Kidney glomerular epithelial cell (primary cell): ENCODE measurements at places on chromosomes 3 and 15.

DNA sequence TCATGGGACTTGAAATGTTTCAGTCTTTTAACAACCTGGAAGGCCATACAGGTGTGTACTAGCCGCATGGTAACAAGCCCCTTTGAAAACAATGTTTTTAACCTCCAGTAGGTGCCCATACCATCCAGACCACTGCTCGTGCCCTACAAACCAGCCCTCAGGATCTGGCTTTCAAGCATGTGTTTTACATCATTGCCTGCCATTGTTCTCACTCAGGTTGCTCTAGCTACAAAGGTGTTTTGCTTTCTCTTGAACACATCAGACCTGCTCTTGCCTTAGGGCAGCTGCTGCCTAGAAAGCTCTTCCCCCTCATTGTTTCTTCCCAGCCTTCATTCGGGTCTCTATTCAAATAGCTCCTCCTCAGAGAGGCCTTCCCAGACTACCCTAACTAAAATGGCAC lies 32.3 kb upstream of the MAP3K13 start:
- DNase-seq = no peak

DNA sequence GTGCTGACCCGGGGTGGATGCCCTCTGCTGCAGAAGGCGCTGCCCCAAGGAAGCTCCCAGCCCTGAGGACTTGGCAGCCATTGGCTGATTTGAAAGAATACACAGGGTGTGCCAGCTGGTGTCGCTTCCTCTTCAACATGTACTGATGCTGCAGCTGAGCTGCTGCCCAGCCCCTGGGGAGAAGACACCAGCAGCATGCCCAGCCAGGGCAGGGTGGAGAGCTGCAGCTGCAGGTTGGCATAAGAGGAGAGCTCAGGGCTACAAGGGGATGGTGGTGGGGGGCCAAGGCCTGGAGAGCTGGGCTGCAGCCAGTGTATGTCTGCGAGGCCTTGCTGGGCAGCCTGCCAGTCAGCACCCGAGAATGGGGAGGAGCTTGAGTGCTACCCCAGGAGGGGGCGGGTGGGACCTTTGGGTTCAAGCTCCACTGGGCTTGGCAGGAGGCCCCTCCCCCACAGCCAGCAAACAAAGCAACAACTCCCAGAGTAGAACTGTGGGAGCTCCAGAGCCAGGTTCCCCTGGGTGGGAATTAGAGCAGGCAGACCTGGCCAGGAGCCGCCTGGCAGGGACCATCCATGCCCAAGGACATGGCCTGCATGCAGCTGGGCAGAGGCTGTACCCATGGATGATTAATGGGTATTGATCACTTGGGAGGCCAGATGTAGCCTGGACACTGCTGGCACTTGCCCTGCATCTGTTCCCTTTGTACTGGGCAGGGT lies 9.2 kb upstream of the SEMA4B start:
- peak; percentile 61 for DNase-seq

DNA sequence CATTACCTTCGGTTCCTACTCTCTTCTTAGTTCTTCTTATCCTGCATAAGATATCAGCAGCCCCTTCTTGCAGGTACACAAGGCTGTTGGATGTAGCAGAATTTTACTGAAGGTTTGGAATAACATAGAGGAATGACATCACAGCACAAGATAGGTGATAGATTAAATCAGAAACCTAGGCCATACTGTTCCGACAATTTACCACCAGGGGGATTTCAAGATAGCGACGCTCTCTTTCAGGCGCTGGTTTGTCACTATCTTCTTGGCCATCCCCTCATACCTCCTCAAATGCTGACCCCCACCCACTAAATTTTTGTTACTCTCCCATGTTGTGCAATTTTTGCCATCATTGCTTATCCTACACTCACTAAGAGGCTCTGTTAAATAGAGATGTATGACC lies 3.5 kb downstream of the SIDT1 start:
- no peak for DNase-seq

DNA sequence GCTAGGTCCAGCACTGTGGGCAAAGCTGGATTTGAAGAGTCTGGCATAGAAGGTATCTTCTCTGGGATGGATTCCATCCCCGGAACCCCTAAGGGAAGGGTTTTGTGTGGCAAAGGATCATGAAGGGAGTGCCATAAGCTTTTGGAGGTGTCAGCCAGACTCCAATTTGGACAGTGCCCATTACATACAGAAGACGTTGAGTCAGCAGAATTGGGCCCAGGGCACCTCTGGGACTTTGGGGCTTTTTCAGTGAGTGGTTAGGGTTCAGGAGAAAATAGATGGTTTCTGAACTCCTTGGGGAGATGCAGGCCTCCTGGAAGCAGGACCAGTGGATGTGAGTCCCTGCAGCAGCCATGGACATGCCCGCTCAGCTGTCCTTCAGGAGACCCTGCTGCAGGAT lies 34.6 kb upstream of the XCR1 start:
- no peak for DNase-seq

GRCh38 chr15:56320316-56320715 lies 44.9 kb upstream of the TEX9 start:
- DNase-seq = no peak

GRCh38 chr3:177721864-177722785 lies 524.8 kb upstream of the TBL1XR1 start:
- no peak for DNase-seq

GRCh38 chr15:63870487-63871209 lies 36.9 kb upstream of the HERC1 start:
- DNase-seq = peak; percentile 75

DNA sequence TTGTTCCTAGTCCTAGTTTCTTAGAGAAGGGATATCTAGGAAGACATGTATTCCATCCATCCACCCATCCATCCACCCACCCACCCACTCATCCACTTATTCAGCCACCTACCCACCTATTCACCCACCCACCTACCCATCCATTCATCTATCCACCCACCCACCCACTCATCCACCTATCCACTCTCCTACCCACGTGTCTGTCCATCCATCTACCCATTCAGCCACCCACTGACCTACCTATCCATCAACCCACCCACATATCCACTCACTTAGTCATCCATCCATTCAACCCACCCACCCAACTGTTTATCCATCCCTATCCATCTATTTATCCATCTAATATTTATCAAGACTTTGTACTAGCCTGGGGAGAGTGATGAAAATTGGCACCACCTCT lies 120.5 kb downstream of the FBLN2 start:
- no peak for DNase-seq

DNA sequence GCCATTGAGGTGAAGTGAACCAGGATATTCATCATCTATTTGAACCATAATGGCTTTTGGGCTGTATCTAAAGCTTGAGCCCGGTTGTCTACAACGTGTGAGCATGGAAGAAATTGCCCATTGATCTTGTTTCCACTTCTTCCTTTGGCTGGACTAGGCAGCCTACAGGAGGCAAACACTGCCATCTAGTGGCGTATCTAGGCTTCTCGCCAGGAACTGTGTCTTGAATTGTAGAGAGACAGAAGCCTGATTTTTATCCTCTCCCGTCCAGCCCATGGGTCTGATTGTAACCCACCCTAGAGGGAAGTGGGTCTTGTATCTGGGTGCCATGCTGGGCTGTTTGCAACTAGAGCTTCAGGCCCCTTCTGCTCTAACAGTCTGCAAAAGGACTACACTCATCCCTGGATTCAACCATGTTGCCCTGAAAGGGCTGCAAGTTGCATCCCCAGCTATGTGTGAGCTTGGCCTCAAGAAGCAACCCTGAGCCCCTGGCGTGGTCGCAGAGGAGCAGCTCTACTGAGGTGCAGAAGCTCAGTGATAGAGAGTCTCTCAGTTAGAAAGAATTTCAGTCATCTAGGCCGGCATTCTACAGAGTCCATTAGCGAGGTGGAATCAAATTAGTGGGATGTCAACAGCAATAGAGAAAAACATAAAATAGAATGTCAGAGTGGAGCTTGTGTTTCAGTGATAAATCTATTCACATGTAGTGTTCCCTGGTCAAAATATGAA lies 170.2 kb upstream of the UMPS start:
- DNase-seq = peak; percentile 58

- DNase-seq = no peak
These were observed 96.0 kb downstream of the GTPBP8 start for GRCh38 chr3:113086560-113087461.

- DNase-seq = no peak
These were observed 134.9 kb downstream of the MBNL1 start for GRCh38 chr3:152403632-152404066.

- no peak for DNase-seq
These were observed 25.5 kb downstream of the ESYT3 start for GRCh38 chr3:138459619-138460535.

DNA sequence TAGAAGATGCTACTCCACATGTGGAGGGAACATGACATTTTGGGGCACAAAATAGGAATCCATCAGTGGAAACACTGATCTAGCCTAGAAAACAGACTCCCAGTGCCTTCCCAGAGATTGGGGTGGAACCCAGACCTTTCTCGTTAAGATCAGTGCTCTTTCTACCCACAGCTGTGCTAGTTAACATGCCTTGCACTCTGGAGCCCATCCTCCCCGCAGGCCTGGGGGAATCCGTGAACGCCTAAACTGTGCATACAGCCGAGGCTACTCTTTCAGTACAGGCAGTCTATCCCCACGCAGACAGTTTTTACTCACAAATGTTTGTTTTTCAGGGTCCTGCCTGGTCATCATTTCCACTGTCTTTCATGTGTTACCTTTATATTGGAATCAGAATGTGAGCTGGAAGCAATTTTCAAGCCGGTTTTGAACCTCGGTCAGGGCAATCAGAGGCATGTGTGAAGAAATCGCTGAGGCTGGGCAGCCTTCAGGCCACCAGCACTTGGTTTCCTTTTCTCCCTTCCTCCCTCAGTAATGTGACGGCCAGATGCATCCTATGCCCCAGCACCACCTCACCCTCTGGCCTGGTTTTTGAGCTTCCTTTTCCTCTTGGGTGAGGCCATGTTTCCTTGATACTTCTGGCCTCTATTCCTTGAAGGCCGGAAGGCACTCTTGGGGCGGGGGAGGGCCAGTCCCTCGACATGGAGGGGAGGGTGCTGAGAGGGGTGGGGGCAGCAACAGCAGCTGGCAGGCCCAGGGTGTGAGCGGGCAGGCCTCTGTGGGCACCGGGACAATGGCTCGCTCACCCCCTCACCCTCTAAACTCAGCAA lies 123.6 kb upstream of the GALNT15 start:
- no peak for DNase-seq

DNA sequence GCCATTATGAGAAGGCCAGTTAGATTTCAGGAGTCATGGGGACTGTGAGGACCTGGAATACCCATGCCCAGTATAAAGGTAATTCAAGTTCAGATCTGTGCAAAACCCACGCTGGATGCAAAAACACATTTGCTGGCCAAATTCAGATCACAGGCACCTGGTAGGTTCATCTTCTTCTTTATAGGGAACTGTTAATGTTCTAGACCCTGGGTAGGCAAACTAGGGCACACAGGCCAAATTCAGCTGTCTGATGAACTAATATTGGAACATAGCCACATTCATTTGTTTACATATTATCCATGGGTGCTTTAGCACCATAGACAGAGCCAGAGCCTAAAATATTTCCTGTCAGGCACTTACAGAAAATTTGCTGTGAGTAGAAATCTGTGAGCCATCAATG lies 241.4 kb downstream of the PTPRG start:
- no peak for DNase-seq

DNA sequence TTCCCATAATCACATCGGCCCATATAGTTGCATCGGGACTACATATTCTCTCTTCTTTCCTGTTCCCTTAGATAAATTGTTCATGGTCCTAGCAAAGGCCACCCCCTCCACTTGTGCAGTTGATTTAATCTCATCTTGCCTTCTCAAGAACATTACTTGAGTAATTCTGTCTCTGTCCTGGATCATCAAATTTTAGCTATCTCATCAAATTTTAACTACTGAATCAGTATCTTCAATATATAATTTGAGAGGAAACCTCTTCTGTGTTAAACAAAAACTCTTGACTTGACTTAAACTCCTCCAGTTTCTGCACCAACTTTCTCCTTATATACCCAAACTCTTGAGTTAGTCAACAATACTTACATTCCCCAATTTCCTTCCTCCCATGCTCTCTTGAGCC lies 4.2 kb upstream of the PRR23B start:
- no peak for DNase-seq

- DNase-seq = no peak
These were observed 870.5 kb downstream of the PDCD6IP start for GRCh38 chr3:34668915-34669314.

GRCh38 chr3:178336336-178336735 lies 199.9 kb upstream of the KCNMB2 start:
- DNase-seq = no peak
